ENCODE measurements at places on chromosomes 11 and 22.

DNA sequence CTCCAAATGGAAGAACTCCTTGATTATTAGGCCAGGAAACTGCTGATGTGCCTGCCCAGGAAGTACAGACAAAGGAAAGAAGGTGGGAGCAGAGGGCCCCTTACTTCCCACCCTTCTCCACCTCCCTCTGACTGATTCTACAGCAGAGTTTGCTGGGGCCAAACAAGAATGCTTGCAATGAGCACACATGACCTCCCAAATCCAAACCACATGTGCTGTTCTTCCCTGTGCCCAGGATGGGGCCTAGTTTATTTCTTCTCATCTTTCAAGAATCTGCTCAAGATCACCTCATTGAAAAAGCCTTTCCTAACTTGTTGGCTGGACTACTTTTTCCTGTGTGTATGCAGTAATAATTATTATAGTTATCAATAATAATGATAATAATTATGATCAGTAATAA is 286.1 kb downstream of the RAB38 start:
- DNase-seq = no peak

DNA sequence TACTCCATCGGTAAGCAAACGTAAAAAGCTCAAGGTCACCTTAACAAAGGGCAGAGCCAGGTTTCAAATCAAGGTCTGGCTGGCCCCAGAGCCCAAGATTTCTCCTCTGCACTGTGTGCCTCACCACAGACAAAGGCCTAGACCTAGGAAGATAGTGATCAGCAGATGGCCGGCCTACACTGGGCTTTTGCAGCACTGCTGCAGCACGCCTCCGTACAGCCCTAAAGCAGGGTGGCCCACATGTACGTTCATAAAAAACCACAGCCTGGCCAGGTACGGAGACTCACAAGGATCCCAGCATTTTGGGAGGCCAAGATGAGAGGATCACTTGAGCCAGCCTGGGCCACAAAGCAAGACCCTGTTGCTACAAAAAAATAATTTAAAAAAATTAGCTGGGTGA is 106.3 kb upstream of the PITPNB start:
- no peak for DNase-seq

DNA sequence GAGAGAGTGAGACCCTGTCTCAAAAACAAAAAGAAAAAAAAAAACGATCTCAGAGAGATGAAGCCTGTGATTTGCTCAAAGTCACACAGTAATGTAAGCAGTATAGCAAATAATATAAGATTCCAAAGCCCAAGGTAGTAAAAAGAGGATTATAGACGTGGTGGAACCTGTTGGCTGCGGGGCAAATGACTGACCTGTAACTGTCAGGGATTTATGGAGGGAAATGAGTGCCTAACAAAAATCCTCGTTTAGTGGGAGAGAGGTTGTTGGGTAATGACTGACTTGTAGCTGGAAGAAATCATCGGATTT is 723 bp upstream of the CLP1 start:
- DNase-seq = no peak

GRCh38 chr11:14144934-14145333 is 182.4 kb downstream of the SPON1 start:
- DNase-seq = no peak

Measured in stimulated activated CD4-positive, alpha-beta T cell treated with anti-CD3 and anti-CD28 coated beads, TNF-alpha, amount 100 ng/mL, for 1 hour (primary cell).